Erythroblast (primary cell): ENCODE measurements at places on chromosomes 5 and 9.

DNA sequence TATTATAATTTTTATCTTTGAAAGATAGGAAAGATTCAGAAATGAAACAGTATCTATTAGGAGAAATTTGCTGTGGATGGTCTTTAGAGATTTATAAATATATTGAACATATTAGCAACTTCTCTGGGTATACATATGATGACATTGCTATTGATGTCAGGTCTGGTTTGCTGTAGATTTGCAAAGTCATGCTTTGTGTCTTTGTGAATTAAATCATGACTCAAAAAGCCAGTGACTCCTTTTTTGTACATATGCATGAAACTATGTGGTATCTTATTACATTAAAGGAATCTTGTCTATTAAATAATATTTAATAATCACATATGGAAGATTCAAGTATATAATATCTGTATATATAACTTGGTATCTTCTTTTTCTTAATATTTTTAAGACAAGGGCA is 141.9 kb downstream of the ST8SIA4 start:
- no peak for DNase-seq

- no peak for DNase-seq
Measured at GRCh38 chr9:133953976-133954709, 38.0 kb downstream of the VAV2 start.

GRCh38 chr5:72510610-72511181 is 3.5 kb upstream of the ZNF366 start:
- no peak for DNase-seq

DNA sequence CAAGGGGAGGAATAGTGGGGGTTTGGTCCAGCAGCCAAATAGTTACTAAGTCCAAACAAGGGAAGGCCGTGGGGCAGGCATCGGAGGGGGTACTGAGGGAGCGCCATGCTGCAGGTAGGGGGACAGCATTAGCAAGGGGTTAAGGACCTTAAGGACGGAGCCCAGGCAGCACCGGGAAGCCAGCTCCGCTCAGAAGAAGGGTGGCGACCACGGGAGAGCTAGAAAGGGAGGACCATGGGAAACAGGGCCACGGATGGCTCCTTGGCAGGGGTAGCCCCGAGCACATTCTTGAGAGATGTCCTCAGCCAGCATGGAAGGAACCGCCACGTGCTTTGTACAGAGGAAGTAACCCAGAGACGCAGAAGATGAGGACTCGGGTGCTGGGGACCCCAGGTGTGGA is 76.2 kb upstream of the STXBP1 start:
- no peak for DNase-seq

GRCh38 chr5:141832131-141832530 is 46.1 kb downstream of the PCDH1 start:
- no peak for DNase-seq

DNA sequence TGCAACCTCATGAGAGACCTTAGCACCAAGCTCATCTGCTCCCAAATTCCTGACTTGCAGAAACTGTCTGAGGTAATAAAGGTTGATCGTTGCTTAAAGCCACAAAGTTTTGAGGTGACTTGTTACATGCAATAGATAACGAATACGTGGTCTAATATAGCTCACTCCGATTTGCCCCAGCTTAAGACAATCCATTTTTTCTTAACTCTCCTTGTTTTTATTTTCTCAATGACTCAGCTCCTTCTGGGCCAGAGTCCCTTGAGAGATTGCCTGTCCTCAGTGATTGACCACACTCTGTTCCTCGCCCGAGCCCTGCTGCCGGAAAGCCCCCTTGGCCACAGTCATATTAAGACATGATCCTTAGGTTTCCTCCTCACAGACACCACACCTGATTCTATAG is 63.7 kb upstream of the FANCC start:
- DNase-seq: no peak
